ENCODE measurements at places on chromosomes 1 and 21. TPM values are rescaled to one million over a fixed set of nuclear protein-coding genes. Genes with fewer than 3 reads are reported as not detected.

Gene LCE3E
- total RNA-seq, result not detected

Gene ALX3
- total RNA-seq, result 0.12 TPM

Gene KCNJ15
- total RNA-seq, result 0.97 TPM

Gene CELA2A
- total RNA-seq, result 9.4 TPM

Gene ETV3L
- not detected for total RNA-seq

Gene CELA3A
- total RNA-seq, result 24.8 TPM

Gene OR2T11
- 0.11 TPM for total RNA-seq

DNA sequence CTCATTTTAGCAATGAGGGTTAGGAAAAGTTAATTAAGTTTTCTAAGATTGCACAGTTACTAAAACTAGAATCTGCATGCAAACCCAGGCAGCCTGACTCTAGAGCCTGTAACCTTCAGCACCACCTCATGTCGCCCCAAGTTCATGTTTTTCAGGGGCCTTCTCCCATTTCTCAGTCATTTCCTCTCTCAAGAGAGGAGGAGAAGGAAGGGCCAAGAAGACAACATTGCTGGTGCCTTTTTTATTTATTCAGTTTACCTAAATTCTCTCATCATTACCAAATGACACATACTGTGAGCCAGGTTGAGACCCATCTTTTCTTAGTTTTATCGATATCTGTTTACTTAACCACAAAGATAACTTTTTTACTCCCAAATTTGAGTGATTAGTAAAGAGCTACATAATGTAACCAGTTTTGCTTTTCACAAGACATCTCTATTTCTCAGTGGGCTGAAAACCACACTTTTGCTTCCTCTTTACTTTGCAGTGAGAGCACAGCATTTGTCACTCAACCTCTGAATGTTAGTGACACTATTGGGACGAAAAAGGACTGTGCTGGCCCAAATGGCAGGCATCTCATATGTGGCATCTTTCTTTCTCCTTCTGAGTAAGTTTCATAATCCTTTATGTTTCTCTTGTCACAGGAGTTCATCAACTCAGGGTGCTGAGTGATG, at the start of gene CD101:
Gene CD101 (plus strand): TSS at position 507 of the 674 bp plus-strand sequence. CDS start 58 bp downstream, at position 565.
- DNase-seq, result no peak

DNA sequence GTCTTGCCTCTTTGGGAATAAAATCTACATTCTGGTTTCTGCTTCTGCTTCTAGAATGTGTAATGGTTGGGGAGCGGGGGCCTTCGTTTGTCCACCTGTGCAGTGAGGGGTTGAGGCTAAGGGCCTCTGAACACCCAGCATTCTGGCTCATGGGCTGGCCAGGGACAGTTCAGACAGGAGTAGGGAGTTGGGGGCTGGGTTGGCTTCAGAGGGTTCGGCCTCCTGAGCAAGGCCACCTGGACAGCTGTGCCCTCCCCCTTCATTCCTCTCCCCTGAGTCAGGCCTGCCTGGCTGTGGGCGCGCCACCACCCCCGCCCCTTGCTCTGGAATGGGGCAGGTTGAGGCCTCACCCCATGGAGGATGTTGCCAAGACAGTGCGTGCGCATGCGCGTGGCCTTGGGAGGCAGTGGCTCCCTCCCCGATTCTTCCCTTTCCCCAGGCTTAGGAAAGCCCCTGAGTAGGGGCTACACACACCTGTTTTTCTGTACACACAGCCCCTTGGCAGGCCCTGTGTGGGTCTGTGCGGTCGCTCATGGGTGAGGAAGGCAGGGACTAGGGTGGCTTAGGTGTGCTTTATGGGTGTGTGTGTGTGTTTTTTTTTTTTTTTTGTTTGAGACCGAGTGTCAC, 57.0 kb downstream of the YARS1 start:
- peak; percentile 96 for DNase-seq

DNA sequence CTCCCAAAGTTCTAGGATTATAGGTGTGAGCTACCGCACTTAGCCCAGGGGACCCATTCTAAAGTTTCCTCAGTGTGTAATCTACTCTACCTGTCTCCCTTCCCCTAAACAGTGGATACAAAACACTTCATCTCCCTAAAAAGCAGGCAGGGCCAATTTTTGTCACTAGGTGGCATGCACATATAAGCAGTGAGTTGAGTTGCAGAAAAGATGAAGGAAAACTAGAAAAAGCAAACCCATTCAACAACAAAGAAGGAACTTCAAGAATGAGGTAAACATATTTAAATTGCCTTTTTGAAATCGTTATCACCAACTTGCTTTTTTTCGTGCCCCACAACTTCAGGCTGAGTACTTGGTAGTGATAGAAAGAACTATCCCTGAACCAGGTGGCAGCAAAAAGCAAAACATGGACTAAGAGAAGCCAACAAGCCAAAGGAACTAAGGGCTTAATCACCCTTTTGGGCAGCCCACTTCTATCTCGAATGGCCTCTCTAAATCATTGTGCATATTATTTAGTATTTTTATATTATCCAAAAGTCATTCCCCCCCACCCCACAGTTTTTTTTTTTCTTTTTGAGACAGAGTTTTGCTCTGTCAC, 19.7 kb upstream of the ALDH9A1 start:
- no peak for DNase-seq

DNA sequence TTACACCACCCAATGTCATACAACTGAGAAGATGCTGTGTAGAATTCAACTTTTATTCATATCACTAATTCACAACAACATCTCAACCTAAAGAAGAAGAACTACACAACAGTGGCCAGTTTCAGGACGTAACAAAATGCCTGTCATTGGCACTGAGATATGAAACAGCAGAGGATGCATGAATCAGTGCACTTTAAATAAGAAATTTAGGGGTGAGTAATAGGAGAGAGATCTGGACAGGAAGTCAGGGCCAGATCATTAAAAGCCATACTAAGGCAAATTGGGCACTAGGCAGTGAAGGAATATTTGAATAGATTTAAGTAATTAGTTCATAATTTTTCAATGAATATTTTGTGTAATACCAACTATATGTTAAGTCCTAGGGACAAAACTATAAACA, 510.5 kb downstream of the PLPP3 start:
- DNase-seq, result no peak

GRCh38 chr1:69157046-69157756, 410.5 kb upstream of the LRRC7 start:
- no peak for DNase-seq

DNA sequence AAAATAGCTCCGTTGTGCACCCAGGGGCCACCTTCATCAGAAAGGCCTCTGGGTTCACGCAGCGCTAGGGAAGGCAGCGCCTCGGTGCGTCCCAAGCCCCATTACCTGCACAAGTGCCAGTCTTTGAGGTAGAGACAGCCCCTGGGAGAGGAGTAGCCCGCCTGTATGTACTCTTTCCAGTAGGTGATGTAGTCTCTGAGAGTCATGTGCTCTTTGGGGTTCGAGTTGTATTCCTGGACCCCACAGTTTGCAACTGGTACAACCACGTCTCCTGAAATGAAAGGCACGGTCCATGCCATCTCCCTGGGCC, 601 bp downstream of the JMJD4 start:
- no peak for DNase-seq

DNA sequence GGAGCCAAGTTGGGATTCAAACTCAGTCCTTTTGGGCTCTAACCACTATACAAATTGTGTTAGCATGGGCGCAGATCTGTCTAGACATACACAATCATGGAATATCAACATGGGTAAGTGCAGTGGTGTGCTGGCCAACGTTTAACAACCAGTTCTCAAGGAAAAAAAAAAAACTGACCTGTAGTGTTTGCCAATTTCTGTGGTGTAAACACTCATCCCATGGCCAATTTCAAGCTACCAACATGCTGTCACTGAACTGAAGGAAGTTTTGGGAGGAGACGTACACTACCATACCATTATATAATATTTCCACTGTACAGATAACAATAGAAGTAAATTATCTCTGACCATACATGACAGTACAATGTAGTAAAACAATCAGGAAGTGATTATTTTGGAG, 3.2 kb downstream of the TCEA3 start:
- no peak for DNase-seq

- no peak for DNase-seq
Measured at GRCh38 chr1:21871943-21872342, 59.9 kb downstream of the LDLRAD2 start.

- no peak for DNase-seq
Measured at GRCh38 chr1:30842697-30843354, 65.7 kb downstream of the SDC3 start.

DNA sequence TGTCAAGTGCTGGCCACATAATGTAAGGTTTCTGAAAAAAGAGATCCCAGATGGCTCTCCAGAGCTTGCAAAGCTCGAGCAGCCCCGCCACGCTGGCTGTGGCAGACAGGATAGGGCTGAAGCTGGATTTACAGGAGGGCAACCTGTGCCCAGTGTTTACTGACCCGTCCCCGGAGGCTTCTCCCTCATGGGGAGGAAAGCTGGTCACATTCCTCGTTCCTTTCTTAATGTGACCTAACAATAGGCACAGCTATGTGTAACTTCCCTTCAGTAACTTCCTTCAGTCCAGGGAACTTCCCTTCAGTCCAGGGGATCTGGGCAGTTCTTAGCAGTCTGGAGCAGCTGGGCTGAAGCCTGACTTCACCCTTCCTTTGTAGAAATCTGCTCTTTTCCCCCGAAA, 7.7 kb downstream of the SLFNL1 start:
- no peak for DNase-seq

DNA sequence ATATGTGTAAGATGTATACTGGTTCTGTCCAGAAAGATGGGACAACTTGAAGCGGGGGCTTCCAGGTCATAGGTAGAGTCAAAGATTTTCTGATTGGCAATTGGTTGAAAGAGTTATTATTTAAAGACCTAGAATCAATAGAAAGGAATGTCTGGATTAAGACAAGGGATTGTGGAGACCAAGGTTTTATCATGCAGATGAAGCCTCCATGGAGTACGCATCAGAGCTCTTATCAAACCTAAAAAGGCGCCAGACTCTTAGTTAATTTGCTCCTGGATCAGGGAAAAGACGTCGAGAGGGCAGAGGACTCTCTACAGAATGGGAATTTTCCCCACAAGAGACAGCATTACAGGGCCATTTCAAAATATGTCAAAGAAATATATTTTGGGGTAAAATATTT, 23.7 kb upstream of the ETV3 start:
- DNase-seq, result no peak

- no peak for DNase-seq
Measured at GRCh38 chr1:32967888-32968568, 3.4 kb upstream of the RNF19B start.

GRCh38 chr1:151327903-151328674, 873 bp upstream of the PI4KB start:
- DNase-seq, result peak; percentile 47

- DNase-seq, result no peak
Measured at GRCh38 chr1:18637962-18638834, 7.6 kb downstream of the PAX7 start.

- peak; percentile 32 for DNase-seq
Measured at GRCh38 chr1:210407207-210407886, 78.6 kb downstream of the HHAT start.

DNA sequence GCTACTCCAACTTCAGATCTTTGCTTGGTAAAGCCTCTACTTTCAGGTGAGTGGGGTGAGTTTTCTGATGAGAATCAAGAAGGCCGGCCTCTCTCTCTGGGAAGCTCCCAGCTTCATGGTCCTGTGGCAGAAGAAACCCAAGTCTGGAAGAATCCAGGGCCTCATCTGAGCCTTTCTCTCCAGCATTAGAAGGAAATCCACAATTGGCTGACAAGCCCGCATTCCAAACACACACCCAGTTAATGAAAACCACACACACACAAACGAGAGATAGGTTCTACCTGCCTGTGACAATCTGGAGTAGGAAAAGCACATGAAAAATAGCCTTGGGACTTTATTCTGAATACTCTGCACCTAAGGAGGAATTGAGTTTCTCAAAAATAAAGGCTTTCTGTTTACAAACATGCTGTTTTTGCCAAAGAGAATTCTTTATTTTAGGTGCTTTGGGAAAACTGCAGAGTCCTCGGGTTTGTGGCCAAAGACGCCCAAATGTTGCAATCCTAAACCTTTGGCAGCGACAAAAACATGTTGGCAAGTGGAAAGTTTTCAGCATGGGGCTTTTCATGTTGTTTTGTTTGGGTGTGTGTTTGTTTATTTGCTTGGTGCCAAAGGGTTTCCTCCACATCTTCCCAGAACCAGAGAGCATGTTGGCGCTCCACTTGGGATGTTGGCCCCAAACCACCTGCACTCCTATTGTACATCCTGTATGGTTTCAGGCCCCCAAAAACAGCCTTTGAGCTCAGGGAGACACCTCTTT, 216.2 kb downstream of the SETD4 start:
- no peak for DNase-seq

GRCh38 chr21:31298618-31299269, 45.3 kb downstream of the TIAM1 start:
- no peak for DNase-seq

- peak; percentile 78 for DNase-seq
Measured at GRCh38 chr1:202807926-202808757, at the start of gene KDM5B. TSS of gene KDM5B (minus strand) at chr1:202808421. CDS start at chr1:202808305, 116 bp downstream.

DNA sequence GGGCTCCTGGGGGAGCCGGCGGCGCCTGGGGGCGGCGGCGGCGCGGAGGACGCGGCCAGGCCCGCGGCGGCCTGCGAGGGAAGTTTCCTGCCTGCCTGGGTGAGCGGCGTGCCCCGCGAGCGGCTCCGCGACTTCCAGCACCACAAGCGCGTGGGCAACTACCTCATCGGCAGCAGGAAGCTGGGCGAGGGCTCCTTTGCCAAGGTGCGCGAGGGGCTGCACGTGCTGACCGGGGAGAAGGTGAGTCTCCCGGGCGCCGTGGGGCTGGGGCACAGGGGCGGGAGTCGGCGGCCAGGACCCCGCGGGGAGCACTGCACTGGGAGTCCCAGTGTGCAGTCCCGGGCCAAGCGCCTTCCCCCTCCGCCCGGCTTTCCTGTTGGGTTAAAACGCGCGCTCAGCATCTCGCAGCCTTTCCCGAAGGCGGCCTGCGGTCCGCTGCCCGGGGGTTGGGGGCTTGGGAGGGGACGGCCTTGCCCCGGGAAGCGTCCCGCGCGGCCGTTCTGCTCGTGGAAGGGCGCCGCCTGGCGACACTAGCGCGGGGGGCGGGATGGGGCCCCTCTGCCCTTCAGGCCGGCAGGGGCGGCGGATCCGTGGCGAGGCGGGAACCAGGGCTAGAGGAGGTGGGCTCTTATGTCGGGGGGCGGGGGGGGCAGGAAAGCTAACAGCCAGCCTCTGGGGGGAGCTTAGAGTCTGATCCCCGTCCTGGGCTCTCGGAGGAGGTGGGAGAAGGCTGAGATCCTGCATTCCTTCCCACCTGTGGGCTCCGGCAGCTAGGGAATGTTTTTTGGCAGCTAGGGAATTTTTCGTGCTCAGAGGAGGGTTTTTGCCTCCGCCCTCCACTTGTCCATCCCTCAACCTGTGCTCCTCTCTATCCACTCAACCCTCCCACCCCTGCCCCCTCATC, 1.1 kb downstream of the HUNK start:
- DNase-seq, result peak; percentile 47

GRCh38 chr1:25494952-25495351, 48.5 kb upstream of the LDLRAP1 start:
- peak; percentile 55 for DNase-seq

DNA sequence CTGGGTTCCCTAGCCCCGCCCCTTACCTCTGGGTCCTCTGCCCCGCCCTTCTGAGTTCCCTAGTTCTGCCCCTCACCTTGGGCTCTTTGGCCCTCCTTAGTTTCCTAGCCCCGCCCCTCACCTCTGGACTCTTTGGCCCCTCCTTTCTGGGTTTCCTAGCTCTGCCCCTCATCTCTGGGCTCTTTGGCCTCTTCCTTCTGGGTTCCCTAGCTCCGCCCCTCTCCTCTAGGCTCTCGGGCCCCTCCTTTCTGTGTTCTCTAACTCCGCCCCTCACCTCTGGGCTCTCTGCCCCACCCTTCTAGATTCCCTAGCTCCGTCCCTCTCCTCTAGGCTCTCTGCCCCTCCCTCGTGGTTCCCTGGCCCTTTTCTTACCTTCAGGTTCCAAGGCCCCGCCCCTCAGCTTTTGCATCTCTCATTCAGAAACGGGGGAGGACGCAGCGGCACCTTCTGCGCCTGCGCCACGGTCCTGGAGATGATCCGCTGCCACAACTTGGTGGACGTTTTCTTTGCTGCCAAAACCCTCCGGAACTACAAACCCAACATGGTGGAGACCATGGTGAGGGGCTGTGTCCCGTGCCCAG, 88.5 kb downstream of the PTPRU start:
- DNase-seq, result no peak

All from ovary (tissue), 10 donors.